ENCODE measurements at places on chromosomes 7 and 10.
A peak's percentile ranks its signal among the peaks of the same experiment; 100 is the strongest.

GRCh38 chr10:101887775-101888174, 44.2 kb upstream of the KCNIP2 start:
- no peak for DNase-seq

DNA sequence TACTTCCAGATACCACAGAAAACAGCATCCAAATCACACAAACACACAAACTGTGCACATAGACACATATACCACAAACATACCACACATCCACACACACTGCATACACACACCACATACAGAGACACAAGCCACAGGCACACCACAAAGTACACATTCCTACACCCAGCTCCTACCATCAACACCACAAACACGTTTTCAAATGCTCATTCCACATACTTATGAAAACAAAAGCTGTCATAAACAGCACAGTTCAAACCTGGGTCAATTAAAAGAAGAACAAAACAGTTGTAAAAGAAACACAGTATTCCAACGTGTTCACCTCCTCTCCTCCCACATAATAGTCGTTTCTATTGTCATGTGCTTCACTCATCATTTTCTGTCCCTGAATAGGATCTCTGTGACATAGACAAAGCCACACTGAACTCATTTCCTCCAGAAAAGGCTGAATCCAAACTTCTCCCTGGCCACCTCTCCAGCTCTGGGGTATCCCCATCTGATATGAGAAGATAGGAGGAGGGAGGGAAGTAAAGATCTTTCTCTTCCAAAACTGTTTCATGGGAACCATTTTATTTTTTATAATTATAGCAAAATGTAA, 89.2 kb downstream of the CXCL12 start:
- no peak for DNase-seq

- no peak for DNase-seq
Measured at GRCh38 chr10:86651631-86652331, 2.6 kb upstream of the OPN4 start.

- DNase-seq: peak; percentile 62
Measured at GRCh38 chr10:97454330-97455036, 8.5 kb downstream of the ZDHHC16 start.

DNA sequence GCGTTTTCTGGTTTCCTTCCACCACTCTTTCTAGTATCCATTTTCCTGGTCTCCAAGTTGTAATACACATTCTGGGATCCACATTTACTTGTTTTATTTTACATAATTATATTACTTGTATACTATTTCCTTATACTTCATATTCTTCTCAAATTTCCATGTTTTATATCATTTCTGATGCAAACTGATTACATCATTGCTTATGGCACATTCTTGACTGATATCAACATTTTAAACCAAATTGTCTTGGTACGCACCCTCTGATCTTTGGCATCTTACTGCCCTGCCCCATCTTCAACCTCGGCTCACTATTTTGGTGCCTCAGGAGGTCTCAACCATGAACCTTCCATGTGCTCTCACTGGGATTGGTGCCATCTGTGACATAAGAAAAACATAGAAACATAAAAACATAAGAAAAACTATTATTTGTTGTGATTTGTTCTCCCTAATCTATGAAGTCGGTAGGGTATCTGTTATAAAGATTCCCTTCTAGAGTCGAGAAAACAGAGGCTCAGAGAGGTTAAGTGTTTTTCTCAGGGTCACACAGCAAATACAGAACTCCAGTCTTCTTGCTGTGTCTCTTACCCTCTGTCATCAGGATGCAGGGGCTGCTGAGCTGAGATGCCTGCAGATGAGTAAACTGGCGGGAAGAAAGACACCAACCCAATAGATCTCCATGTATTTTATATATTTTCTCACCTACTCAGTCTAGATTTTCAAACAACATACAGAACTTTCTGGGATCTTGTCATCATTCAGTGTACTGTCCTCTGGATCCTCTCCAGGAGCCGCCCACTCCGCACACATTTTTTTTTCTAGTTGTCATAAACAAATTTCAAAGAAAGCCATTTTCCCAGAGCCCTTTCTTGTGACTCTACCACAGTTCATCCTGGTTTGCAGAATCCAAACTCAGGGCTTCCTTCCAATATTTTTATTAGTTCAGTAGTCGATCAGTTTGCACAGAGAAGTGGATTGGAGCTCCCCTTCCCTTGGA, 79.5 kb downstream of the PARP12 start:
- DNase-seq: no peak

- peak; percentile 40 for DNase-seq
Measured at GRCh38 chr7:33981671-33982424, 76.5 kb downstream of the BMPER start.

GRCh38 chr10:31557854-31558253, 238.8 kb downstream of the ZEB1 start:
- no peak for DNase-seq

- no peak for DNase-seq
Measured at GRCh38 chr7:12397671-12398070, 6.0 kb downstream of the VWDE start.

DNA sequence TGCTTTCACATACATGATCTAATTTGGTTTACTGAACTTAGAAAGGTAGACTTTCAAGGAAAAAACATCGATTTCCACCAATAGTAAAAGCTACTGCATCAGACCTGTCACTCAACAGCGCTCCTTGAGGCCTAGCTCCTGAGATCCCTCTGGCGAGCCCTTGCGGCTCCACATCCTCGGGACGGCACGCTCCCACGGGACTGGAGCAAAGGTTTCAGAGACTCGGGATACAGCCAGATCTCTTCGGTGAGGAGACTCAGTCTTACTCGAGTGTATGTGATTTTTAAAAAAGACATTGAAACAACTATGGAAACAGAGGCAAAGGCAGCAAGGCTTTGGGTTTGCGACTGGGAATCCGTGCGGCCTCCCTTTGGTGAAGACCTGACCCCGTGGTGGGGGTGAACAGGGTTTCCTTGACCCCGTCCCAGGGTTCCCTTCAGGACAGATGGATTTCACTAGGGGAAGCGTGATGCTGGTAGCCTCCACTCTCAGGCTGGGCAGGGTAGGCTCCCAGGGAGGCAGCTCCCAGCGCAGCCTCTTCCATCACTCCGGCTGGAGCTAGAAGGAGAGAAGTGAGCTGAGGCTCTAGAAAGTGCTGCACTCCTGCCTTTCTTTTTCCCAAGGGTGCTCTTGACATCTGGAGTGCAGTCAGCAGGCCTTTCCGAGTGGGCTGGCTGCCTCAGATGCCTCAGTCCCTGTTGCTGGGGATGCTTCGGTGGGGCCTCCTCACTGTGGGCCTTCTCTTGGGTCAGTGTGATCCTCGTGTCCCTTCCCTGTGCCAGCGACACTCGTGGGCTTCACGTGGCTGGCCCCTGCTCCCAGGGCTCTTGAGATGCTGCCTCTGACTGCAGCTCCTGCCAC, 5.8 kb upstream of the ATP6V0E2 start:
- DNase-seq: no peak

DNA sequence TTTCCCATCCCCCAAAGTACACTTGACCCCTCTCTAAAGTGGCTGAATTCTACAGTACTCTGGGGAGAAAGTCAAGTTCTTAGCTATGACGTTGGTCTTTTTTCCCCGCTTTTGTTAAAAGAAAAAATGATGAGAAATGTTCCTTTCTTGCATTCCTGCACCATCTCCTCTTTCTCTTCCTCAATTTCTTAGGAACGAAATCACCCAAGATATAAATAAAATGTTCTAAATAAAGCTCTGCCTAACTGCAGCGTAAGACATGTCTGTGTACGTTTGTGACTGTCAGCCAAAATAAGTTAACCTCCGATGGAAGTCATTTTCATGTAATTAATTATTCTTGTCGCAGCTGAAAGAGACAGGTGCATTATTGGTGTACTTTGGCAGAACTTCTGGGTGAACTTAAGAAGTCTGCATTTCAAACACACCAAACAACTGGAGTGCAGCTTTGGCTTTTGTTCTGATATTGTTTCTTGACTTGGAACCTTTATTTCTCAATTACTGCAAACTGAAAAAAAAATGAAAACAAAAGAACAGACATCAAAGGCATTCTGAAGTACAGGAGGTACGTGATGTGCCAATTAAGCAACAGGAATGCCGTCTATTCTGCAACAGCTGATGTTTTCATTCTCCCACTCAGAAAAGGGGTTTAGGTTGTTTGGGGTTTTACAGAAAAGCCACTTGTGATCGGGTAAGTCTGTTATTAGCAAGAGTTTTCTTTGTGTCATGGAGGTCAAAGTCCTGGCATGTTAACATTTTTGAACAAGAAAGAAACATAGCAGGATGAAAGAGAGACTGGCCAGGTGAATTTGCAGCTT, 82.4 kb upstream of the SDK1 start:
- no peak for DNase-seq

- no peak for DNase-seq
Measured at GRCh38 chr7:83130623-83131545, 31.8 kb downstream of the PCLO start.

GRCh38 chr7:70542750-70543376, 589.1 kb upstream of the GALNT17 start:
- DNase-seq: no peak

DNA sequence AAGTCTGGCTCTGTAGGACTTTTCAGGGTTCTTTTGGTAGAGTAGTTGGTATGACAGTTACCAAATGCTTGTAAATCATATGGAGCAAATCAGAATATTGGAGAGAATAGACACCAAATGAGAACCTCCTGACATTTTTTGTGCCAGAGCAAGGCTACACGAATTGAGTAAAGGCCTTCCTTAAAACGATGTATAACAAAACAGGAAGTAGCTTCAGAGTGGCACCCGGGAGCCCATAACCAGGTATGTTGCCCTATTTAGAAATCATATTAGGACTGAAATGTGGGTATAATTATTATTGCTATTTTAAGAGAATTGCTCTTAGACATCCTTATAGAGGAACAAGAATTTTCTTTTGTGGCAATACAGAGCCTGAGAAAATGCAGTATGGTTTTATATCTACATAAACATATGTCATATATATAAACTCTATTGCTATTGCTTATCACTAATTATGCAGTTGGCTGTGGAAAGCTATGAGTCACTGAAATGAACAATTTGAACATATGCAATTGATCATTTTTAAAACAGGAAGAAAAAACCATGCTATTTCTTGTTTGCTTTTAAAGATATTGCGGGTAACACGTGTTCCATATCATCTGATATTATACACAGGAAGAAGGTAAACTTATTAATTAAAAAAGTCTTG, 197.4 kb upstream of the MTPN start:
- no peak for DNase-seq

DNA sequence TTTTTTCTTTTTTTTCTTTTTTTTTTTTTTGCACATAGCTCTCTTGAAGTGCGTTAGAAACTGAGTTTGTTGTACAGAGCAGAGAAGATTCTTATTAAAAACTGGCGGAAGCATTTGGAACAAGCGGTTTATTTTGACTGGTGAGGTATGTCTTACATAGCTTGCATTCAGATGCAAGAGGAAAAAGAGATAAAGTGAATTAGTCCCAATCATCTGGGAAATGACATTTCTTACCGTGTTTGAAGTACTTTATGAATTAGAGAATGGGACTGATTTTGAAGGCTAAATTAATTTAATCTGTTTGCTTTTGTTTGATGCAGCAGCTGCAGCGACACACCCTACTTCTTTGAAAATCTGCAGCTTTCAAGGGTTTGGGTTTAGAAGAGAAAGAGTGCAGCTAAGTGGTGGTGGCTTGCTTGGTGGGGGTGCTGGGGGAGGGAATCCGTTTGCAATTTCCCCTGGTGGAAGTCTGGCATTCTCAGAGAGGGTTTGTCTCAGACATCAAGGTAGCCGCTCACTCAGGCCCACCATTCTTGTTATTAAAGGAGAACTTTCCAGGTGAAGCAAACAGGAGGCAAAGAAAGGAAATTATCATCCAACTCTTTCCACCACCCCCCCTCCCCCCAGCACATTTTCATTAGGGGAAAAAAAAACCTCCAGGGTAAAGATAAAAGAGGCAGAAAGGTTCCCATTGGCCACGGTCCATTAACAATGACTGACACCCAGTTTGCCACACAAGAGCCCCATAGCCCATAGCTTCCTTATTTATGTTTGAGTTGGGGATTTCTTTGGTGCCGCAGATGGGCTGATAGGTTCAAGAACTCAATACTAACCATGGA, 231.7 kb downstream of the SKIDA1 start:
- DNase-seq: peak; percentile 31

DNA sequence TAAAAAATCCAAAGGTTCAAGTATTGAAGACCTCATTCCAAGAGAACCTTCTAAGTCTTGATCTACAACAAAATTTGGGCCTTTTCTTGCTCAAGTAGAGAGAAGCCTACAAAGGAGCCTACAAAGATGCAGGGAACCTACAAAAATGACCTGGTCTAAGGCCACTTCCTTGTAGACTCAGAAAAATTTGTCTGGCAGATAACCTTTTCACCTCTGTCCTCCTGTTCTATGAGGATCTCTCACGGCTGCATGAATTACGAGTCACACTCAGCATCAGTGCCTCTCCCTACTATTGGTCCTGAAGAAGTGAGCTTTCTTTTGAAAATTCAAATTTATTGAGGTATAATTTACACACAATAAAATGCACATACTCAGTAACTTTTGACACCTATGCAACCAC, 29.3 kb downstream of the CCNJ start:
- no peak for DNase-seq

GRCh38 chr7:80467069-80467468, 44.8 kb downstream of the GNAT3 start:
- DNase-seq: peak; percentile 58

- DNase-seq: no peak
Measured at GRCh38 chr10:82762641-82763040, 887.6 kb downstream of the NRG3 start.

DNA sequence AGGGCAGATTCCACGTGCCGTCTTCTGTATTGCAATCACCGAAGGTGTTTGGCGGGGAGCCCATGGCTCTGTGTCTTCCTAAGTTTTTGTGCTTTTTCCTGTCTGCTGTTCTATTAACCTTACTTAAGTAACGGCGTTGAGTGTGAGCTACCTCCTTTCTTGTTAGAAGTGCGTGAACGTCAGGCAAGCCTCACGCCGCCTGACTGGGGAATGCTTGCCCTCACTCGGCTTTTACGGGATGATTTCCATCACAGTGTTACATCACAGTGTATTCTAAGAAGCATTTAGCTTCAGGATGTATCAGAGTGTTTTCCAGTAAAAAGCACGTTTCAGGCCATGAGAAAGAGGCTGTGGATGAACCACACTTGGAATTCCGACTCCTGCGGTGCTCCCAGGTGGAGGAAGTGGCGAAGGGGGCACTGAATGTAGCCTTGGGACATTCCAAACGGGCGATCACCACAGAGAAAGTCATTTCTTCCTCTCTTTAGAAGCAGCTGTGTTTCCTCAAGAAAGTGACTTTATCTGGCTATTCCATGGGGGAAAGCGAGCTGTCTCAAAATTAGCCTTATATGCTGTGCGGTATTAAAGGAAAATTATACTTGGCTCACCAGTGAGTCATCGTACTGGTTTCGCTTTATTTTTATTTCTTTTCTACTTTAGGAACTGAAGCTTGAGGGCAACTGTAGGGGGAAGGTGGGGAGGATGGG, 290.7 kb downstream of the KLF6 start:
- peak; percentile 90 for DNase-seq
